ENCODE measurements at places on chromosomes 1 and 21.

DNA sequence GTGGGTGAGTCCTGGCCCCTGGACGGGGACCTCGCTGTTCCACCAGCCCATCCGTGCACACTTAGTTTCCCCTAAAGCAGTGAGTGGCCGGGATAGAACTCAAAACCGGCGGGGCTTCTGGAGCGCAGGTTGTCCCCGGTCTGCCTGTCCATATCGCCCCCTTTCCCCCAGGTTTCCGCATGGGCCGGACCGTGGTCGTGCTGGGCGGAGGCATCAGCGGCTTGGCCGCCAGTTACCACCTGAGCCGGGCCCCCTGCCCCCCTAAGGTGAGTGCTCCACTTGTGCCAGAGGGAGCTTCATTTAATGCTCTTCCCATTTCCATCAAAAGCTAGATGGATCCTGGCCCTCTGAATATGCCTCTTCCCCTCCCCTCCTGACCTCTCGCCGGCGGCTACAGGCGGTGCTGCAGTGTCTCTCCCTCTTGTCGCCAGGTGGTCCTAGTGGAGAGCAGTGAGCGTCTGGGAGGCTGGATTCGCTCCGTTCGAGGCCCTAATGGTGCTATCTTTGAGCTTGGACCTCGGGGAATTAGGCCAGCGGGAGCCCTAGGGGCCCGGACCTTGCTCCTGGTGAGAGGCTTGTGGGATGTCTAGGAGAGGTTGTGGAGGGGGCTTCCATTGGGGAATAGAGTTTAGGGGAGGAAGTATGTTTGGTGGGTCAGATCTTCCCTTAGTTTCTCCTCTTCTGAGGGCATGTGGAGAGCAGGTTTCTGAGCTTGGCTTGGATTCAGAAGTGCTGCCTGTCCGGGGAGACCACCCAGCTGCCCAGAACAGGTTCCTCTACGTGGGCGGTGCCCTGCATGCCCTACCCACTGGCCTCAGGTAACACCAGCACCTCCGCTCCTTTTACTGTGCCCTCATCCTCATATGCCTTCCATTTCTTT lies 683 bp downstream of the PPOX start:
- no peak for DNase-seq

- no peak for DNase-seq
Measured at GRCh38 chr1:34984435-34984792, 733 bp downstream of the TMEM35B start.

DNA sequence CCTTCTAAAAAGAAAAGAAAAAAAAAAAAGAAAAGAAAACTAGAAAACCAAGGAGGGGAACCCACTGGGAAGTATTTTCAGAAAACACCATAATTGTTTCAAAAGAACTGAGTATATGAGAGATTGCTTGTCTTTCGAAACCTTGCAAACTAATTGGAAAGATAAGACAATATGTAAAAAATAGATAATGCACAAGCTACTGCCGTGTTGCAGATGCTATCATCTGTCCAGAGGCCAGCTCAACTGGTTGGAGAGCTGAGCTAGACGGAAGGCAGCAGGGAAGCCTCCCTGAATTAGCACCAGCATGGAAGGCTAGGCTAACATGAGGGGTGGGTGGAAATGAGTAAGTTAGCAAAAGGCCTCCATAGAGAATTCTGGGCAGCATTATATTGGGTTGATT lies 16.2 kb upstream of the CACHD1 start:
- no peak for DNase-seq

GRCh38 chr1:239322369-239322768 lies 64.0 kb upstream of the CHRM3 start:
- no peak for DNase-seq

DNA sequence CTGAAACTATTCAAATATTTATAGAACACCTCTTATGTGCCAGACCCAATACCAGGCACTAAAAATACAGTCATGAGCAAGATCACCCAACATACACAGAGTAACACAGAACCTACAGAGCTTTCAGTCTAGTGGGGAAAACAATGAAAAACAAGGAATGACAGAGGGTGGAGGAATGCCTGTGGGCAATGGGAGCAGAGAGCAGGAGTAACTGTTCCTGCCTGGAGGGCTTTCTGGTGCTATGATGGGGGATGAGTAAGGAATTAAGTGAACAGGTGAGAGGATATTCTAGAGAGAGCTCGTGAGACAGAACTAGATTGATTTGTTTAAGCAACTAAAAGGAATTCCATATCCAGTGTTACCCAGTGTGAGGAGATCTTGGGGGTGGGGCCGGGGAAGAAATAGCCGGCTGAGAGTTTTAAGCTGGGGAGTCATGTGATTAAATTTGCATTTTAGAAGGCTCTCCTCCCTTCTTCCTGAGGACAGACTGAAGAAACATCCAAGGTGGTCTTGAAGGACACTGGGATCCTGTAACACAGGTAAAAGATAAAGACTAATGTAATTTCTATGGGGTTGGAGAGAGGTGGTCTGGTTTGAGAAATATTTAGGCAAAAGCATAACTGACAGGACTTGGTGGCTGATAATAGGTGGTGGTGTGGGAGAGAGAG lies 2.1 kb upstream of the CD53 start:
- no peak for DNase-seq

DNA sequence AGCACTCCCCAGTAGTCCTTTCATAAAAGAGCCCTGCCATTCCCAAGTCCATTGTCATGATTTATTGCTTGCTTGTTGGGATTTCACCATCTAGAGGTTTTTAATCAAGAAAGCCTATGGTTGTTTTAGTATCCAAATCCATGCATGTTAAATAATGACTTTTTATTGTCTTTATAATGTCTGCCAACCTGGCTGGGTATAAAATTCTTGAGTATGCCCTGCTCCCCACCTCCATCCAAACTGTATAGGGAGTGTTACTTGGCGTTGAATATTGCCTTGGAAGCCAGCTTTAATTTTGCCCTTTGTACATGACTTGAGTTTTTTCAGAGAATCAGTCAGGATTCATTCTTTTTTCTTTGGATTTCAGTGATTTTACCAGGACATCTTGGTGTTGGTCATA lies 44.2 kb downstream of the DISC1 start:
- DNase-seq: no peak
